ENCODE measurements at places on chromosomes 2 and 18.

- DNase-seq: no peak
These were observed 74.6 kb downstream of the PDE11A start for GRCh38 chr2:177998006-177998405.

DNA sequence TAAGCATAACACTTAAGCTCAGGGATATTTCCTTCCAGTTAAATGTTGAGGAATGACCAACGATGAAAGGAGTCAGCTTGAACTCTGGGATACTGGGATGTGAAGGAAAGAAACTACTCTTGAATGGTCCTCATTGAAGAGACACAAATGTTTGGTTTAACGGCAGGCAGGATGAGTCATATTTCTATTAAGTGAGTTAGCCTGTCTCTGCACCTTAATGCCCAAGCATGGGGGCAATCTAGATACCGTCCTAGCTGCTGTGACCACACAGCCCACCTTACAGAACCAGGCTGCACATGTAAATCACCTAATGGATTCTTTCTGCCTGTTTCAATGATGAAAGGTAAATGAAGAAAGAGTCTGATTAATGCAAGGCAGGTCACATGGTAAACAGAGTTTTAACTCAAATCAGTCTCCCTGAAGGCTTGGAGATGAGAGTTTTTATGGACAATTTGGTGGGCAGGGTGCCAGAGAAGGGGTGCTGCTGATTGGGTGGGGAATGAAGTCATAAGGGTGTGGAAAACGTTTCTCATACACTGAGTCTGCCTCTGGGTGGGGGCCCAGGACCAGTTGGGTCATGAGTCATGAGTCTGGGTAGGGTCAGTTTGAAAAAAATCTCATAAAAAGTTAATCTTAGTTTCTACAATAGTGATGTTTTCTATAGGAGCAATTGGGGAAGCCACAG, 144.6 kb upstream of the MMADHC start:
- DNase-seq: no peak

GRCh38 chr18:10336749-10337350, 117.6 kb upstream of the APCDD1 start:
- DNase-seq: no peak

DNA sequence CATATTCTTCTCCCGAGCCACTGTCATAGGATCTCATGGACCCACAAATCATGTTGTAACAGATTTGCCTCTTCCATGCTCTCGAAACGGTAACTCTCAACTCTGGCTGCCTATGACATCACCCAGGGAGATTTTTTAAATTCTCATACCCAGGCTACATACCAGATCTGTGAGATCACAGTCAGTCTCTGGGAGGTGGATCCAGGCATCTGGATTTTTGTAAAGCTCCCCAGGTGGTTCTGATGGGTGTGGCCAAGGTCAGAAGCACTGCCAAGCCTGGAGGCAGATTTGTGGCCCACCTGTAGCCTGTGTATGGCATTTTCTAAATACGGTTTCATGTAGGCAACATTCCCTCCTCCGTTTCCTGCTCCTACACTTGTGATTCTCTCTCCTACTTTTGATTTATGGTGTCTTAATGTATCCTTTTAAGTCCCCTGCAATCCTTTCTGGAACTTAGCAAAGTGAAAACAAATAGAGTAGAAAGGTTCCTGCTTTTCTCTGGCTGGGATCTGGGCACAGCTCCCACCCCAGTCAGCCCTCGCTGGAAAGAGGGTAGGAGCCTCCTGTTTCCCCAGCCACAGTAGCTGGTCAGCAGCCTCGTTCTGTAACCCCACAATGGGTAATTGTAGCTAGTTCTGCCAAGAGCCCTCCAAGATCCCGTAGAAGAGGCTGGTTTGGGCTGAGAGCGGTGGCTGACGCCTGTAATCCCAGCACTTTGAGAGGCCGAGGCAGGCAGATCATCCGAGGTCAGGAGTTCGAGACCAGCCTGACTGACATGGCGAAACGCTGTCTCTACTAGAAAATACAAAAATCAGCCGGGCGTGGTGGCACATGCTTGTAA, 96.2 kb downstream of the KLHL29 start:
- DNase-seq: no peak

GRCh38 chr2:177348118-177348654, 44.4 kb upstream of the AGPS start:
- no peak for DNase-seq

- DNase-seq: no peak
These were observed 10.9 kb downstream of the TRIB2 start for GRCh38 chr2:12727641-12728040.

- no peak for DNase-seq
These were observed at the start of gene SP5 for GRCh38 chr2:170715062-170715931. TSS of gene SP5 (plus strand) at chr2:170715337. CDS start at chr2:170715513, 176 bp downstream.
